ENCODE measurements at places on chromosomes 7 and 10.

GRCh38 chr7:106720641-106721040 lies 59.7 kb upstream of the CCDC71L start:
- DNase-seq = no peak

GRCh38 chr7:122300211-122300932 lies 4.2 kb downstream of the FEZF1 start:
- peak; percentile 59 for DNase-seq

DNA sequence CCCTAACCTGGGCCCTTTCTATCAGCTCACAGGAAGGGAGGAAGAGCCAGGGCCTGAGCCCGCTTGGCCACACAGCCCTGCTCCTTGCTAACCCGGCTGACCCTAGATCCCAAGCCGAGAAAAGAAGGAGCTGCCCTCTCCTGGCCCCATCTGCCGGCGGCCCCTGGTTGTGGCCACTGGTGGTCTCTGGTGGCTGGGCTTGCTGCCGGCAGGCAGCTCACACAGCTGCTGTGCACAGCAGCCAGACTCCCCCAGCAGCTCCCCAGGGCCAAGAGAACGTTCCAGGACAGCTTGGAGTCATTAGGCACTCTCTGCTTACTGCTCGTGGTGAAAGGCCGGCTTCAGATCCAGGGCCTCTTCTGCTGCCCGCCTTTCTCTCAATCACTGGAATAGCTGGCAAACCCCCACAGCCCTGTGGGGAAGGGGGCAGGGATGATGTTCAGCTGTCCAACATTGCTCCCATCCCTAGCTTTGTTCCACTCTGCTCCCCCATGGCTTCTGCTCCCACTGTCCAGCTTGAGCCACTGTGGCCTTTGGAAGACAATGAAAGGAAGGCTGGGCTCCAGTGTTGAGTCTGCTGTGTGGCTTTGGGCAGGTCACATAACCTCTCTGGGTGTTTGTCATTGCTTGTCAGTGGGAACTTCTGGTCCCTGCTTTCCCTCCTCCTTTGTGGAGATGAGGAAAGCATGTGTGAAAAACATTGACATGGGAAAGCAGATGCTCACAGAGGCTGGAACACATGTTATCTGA lies 35.4 kb upstream of the COL13A1 start:
- no peak for DNase-seq

GRCh38 chr10:3430501-3430900 lies 257.9 kb upstream of the PITRM1 start:
- DNase-seq = no peak

DNA sequence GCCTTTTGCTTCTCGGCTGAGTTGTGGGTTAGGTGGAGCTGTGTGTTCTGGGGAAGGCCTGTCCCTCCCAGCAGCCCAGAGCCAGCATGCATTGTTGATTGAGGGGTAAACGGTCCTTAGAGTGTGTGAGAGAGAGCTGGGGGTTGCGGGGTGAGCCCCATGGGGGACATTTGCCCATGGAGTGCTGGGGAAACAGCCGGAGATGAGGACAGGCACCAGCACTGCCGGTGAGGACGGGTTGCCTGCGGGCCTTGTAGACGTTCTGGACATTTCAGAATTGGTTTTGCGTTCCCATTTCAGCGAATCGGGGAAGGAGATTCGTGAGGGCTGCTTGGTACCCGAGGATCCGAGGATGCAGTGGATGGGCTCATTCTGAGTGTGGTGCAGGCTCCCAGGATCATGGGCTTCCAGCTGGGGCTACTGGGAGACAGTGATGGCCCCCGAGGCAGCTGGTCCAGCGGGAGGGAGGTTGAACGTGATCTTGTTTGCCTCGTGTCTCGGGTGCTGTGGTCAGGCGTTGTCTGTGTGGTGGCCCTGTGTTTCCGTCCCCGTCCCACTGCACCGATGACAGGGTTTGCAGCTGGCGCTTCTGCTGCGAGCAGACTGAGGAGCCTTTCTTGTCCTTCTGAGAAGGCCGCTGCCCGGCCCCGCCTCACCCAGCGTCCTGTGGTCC lies 113.9 kb downstream of the CYTH3 start:
- DNase-seq = no peak

- no peak for DNase-seq
Observed at GRCh38 chr7:44320141-44320540, 5.3 kb downstream of the CAMK2B start.

DNA sequence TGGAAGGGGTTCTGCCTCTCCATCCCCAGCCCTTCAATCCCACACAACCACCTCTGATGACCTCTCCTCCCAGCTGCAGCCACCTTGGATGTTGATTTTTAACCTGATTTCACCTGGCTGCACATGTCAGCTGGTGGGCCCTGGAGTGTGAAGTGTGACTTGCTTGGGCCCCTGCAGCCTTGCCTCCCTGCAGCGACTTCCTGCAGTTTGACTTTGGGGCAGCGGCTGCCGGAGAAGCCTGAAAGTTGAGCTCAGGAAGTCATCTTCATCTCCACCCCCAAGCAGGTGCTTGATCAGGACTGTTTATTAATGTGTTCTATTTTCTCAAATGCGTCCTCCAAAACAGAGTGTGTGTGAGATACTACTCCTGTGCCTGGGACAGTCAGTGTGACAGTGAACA lies 675.2 kb upstream of the GALNT17 start:
- no peak for DNase-seq

DNA sequence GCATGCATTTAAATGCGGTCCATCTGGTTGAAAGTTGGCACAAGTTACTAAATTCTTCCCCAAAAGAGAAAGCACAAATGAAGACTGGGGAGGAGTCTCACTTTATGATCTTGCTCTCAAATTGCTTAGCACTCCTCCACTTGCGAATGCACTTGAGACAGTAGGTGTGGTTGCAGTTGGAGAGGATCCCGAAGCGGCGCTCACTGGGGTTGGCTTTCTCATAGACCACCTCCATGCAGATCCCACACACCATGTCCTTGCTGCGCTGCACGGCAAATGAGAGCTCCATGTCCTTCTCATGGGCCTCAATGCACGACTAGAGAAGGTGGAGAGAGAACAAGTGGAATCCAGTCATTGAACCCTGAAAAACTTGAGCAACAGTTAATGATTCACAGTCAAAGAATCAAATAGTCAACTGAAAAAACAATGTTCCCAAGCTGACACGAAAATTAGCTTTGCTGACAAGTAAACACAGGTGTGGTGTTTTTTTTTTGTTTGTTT lies 22.7 kb downstream of the MKRN1 start:
- DNase-seq = no peak

DNA sequence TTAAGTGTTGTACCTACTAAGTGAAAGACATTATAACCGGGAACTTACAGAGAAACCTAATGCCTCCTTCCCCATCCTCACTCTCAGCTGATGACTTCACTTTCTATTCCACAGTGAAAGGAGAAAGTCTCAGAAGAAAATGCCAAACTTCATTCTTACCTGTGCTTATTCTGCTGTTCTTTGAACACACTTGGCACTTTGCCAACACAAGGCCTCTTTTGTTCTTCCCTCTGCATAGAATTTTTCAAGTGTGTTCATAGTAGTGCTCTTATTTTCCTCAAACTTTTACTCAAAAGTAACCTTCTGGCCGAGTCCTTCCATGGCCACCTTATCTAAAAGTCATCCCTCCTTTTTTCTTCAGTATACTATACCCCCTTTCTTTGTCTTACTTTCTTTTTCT lies 59.4 kb upstream of the ETV1 start:
- DNase-seq = no peak

- peak; percentile 1 for DNase-seq
Observed at GRCh38 chr10:71090330-71090729, 122.0 kb upstream of the UNC5B start.

GRCh38 chr10:92627845-92628480 lies 35.0 kb downstream of the KIF11 start:
- DNase-seq = peak; percentile 44

DNA sequence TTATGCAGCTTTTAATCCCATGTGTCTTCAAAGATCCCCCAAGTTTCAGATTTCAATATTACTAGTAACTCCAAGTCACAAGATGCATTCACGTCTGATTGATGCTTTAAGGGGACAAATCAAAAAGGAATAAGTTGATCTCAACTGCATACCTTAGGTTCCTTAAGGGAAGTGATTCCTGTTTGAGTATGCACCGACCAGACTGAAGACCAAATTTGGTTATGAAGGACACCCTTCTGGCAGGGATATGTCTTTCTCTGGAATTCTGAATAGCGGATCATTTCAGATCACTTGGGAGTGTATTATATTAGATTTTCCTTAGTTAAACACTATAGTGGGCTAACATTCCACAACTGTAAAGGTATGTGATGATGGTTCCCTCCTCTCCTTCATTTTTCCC lies 4.3 kb downstream of the KIF5B start:
- no peak for DNase-seq

DNA sequence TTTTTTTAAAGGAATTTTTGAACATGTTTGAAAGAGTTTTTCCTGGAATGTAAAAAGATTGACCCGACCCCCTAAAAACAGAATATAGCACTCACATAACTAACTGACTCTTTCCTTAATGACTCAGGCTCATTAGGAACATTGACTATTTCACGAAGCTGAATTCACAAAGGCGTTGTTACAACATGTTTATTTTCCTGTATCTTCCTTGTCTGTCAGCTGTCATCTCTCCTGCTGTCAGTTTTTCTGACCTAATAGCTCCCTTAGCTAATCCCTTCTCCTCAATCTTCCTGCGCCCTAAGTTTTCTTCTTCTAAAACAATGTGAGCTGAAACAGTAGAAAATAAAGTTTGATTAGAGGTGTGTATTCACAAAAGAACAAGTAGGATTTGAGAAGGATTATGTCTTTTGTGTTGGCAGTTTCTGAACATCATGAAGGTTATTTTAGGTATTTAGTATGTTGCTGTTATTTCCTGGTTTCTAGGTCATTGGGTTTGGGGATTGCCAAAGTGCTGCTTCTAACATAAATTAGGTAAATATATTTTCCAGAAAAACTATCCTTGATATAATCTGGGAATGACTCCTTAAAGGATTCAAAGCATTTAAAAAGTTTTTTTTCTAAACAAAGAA lies 4.6 kb upstream of the MDFIC start:
- no peak for DNase-seq

GRCh38 chr10:11345224-11346054 lies 266.0 kb downstream of the USP6NL start:
- no peak for DNase-seq

DNA sequence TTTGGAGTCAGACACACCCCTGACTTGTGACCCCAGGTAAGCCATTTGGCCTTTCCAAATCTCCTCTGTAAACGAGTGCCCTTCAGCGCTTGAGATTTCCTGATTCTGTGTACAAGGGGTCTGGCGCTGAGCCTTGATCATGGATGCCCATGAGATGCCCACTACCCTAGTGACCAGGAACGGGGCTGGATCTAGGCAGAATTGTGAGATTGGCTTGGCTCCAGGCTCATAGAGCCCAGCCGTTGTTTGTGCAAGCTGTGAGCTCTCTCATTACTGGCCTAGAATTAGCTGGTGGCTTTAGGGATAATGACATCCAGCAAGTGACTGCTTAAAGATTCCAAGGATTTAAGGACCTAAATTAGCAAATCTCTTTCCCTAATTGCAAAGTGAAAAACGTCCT lies 84.9 kb downstream of the CAMK1D start:
- DNase-seq = peak; percentile 52

DNA sequence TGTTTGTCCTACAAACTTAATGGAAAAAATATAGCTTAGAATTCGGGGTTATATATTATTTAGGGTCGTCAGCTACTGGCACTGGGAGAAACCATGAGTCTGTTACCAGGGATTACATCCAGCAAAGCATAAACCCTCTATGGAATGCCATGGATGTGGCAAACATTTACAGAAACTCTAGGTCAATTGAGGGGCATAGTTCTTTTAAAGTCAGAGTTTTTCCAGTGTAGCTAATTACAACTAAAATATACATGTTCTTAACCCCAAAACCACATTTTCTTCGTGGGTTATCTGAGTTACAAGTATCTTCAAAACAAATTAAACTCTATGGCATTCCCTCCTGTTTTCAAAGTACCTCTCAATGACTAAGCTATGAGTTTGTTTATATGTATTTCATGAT lies 99.3 kb upstream of the THSD7A start:
- no peak for DNase-seq

DNA sequence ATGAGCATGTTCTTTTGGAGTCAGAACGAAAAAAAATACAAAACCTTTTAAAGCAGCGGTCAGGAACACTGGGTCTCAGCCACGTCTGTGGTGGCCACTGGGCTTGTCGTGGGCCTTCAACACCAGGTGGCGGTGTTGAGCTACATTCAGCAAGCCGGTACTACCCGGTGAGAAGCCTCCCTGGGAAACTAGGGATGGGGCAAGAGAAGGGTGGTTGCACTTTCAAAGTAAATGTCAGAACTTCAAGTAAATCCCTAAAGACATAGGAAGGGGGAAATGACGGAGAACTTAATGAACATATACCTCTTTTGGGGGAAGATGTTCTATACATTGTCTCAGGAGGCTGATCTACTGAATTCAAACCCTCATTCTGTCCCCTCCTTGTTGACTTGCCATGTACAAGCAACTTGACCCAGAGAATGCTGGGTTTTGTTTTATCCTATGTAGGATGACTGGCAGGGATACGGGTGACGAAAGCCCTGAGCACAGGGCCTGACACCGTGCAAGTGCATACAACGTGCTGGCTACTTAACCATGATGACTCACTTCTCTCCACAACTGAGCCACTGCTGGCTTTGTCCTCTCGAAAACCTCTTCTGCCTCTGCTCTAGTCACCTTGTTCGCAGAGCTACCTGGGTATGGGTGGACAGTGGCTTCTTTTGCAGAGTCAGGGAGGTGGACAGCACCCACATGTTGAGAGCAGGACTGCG lies 49.0 kb upstream of the BAMBI start:
- peak; percentile 85 for DNase-seq

GRCh38 chr7:34104992-34105391 lies 199.7 kb downstream of the BMPER start:
- no peak for DNase-seq

DNA sequence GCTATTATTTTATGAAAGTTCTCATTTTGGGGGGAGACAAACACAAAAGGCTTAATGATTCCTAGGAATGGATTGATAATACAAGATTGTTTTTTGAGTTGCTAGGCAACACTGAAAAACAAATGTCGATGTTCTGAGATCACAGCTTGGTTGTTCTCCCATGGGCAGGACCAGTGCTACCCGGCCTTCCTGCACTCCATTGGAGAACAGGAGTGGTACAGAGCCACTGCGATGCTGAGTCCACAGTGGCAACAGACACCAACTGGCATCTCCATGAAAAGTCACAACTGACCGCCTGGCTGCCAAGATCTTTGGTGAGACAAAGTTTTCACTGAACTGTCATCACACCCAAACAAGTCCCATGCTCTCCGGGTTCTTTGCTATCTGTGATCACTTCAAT lies 68.9 kb upstream of the NMT2 start:
- DNase-seq = no peak

GRCh38 chr10:59517341-59517899 lies 155.1 kb upstream of the FAM13C start:
- DNase-seq = no peak

DNA sequence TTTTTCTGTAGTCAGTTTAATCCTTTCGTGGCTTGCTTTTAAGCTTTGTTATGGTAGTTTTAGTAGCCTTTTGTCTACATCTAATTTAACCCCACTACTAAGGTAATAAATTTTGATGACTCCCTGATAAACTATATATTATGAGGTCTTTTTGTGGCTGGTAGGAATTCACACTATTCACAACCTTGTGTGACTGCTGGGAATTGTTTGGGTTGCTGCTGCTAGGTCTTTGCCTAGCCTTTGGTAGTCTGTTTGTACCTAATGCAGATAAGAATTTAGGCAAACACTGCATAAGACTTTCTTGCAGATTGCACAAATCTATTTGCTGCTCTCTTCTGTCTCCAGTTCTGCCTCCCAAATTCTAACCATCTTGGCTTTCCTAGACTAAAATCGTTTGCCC lies 58.3 kb downstream of the SHOC2 start:
- no peak for DNase-seq

- DNase-seq = no peak
Observed at GRCh38 chr7:114821030-114821900, 100.6 kb upstream of the MDFIC start.
